ENCODE measurements at places on chromosomes 7 and 10.
A peak's percentile ranks its signal among the peaks of the same experiment; 100 is the strongest.

- no peak for DNase-seq
Measured at GRCh38 chr10:25023278-25023677, 6.9 kb downstream of the THNSL1 start.

- no peak for DNase-seq
Measured at GRCh38 chr7:92723943-92724342, 112.4 kb downstream of the CDK6 start.

- DNase-seq, result no peak
Measured at GRCh38 chr7:142337054-142338001, 79.5 kb upstream of the PRSS58 start.

DNA sequence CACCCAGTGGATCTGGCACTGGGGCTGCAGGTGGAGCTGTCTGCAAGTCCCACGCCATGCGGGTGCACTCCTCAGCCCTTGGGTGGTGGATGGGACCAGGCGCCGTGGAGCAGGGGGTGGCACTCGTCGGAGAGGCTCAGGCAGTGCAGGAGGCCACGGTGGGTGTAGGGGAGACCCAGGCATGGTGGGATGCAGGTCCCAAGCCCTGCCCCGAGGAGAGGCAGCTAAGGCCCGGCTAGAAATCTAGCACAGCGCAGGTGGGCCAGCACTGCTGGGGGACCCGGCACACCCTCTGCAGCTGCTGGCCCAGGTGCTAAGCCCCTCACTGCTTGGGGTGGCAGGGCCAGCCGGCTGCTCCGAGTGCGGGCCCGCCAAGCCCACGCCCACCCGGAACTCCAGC, 25.7 kb downstream of the HTR7 start:
- DNase-seq, result no peak

GRCh38 chr10:14330388-14331061, at the start of gene FRMD4A:
FRMD4A (minus strand) TSS chr10:14330924.
- DNase-seq, result no peak

GRCh38 chr7:110027385-110027784, 1063.5 kb upstream of the LRRN3 start:
- DNase-seq, result no peak

GRCh38 chr7:13091974-13092707, 404.7 kb downstream of the ARL4A start:
- DNase-seq, result no peak

DNA sequence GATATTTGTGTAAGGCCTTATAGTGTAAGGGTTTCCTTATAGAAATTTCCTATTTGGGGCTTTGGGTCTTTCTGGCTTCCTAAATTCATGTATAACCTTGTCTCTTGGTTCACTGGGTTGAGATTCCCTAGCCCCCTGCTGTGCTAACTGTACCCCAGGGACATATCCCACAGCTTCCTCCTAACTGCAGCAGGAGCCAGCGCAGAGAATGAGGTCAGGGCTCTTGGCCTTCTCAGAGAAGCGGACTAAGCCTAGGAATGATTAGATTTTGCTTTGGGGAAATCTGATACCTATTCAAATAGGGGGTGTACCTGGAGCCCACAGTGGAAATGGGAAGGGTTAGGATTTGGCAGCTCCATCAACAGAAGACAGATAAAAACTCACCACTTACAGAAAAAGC, 138.1 kb upstream of the EFCAB10 start:
- no peak for DNase-seq

DNA sequence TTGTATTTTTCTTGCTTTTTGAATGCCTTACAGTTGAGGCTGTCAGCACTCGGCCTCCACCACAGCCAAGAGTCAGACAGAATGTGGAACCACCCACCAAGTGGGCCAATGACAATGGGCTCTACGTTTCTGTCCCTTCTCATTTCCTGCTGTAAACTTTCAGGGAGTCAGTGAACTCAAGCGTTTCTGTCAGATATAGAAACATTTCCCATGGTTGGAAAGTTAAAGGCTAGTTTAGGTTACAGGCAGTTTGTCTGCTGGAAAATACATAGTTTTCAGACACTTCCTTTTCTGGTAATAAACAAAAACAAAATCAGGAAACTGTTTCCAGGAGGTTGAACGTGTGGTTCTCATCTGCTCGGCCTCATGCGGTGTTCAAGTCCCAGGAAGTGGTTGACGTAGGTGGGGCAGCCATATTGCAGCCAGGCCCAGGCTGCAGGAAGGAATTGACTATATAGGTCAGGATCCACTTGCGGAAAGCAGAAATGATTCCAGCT, 245.1 kb downstream of the CAMK1D start:
- DNase-seq, result peak; percentile 47

DNA sequence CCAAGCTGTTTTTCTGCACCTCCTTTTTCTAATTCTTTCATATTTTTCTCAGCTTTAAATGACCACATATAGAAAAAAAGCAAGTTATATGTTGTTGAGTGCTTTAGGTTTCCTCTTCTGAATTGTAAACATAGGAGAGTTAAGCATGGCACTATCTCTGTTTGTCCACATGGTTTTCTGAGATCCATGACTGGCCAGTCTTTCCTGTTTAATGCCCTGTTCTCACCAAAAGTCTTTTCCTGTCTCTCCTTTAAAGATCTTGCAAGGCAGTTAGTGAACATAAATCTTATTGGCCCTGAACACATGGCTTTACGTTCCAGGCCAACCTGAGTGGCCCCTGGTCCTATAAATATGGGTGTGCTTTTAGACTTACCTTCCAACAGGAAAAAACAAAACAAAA, 19.4 kb downstream of the TRPV5 start:
- DNase-seq, result no peak

DNA sequence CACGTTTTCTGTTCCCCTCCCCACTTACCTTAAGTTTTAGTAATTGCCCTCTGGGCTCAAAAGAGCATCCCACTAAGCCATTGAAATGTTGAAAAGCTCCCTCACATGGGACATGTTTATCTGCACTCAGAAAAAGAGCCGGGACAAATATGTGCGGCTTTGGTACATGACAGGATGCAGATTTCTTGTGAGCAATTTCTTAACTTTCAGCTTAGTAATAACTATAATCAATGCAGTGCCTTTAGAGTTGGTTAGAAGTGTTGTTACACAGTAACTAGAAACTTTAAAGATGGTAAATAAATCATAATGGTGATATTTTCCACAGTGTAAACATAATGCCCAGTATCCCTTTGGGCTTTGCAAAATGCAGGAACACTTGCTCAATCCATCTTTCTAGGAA, 89.2 kb downstream of the ZNF365 start:
- no peak for DNase-seq

- DNase-seq, result no peak
Measured at GRCh38 chr10:44047361-44047760, 337.5 kb downstream of the CXCL12 start.

DNA sequence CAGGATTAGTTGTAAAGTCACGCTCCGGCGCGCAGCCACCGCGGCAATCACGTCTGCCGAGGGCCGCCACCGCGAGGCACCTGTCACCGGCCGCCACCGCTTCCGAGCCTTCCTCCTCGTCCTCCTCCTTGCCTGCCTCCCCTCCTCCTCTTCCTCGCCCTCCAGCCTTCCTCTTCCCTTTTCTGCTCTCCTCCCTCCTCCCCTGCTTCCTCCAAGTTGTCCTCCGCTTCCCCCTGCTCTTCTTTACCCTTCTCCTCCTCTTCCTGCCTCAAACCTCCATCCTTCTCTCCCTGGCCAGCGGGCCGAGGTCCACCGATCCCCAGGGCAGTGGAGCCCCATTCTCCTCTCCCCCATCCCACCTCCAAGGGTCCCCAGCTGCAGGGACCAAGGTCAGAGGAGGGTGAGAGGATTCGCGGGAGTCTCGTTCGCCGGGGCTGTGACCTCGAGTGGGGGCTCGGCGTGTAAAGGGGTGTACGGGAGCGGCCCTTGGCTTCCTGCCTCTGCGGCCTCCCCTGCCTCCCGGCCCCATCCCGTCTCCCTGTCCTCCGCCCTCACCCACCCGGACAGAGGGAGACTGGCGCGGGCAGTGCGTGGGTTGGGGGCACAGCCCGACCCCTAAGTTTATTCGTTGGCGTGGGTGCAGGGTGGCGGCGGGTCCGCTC, 89.5 kb upstream of the PAX2 start:
- DNase-seq, result no peak

GRCh38 chr10:92420546-92421275, 129.7 kb downstream of the MARCHF5 start:
- no peak for DNase-seq

GRCh38 chr7:94378356-94378755, 16.3 kb upstream of the COL1A2 start:
- DNase-seq, result no peak

DNA sequence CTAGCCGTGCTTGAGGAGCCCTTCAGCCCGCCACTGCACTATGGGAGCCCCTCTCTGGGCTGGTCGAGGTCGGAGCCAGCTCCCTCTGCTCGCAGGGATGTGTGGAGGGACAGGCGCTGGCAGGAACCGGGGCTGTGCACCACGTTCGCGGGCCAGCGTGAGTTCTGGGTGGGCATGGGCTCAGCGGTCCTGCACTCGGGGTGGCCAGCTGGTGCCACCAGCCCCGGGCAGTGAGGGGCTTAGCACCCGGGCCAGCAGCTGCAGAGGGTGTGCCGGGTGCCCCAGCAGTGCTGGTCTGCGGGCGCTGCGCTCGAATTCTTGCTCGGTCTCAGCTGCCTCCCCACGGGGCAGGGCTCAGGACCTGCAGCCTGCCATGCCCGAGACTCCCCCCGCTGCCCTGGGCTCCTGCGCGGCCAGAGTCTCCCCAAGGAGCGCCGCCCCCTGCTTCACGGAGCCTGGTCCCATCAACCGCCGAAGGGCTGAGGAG, 90.8 kb upstream of the NRG3 start:
- no peak for DNase-seq

DNA sequence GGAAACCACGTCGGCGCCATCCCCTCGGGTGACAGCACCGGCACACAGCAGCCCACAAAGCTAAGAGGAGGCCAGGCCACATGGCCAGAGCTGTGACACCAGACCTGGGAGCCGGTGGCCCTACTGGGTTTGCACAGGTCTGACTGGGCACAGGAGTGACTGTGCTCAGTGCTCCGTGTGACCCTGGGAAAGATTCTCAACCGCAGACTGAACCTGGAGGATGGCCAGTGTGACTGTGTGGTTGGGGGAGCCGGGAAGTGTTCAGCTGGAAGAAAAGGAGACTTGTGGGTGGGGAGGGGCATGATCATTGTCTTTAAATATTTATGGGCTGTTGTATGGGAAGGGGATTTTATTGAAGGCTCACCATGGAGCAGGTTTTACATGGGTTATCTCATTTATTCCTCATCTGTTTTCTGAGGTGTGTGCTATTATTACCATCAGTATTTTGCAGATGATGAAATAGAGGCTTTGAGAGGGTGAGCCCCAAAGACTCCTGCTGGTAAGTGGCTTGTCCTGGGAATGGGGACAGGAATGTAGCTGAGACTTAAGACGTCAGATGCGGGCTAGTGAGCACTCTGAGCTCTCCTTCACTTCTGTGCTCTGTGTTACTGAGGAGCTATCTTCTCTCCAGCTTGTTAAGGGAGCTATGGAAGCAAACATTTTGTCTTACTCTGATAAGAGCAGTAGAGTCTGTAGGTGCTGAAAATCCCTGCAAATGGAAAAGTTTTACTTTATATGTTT, 127.5 kb downstream of the TMEM178B start:
- DNase-seq, result no peak

GRCh38 chr7:24750441-24751055, 6.7 kb downstream of the GSDME start:
- no peak for DNase-seq

GRCh38 chr7:11177793-11178192, 204.1 kb downstream of the PHF14 start:
- DNase-seq, result no peak

DNA sequence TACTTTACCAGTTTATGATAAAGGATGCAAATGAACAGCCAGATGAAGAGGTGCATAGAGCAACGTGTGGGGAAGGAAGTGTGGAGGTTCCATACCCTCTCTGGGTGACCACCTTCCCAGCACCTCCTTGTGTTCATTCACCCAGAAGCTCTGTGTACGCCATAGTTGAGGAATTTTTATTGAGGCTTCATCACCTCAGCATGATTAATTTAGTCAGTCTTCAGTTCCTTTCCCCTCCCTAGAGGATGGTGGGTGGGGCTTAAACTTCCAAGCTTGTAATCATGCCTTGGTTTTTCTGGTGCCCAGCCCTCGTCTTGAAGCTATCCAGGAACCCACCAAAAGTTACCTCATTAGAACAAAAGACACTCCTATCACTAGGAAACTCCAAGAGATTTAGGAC, 162.7 kb downstream of the PLCE1 start:
- no peak for DNase-seq

GRCh38 chr7:137994216-137994615, 7.7 kb downstream of the CREB3L2 start:
- no peak for DNase-seq

DNA sequence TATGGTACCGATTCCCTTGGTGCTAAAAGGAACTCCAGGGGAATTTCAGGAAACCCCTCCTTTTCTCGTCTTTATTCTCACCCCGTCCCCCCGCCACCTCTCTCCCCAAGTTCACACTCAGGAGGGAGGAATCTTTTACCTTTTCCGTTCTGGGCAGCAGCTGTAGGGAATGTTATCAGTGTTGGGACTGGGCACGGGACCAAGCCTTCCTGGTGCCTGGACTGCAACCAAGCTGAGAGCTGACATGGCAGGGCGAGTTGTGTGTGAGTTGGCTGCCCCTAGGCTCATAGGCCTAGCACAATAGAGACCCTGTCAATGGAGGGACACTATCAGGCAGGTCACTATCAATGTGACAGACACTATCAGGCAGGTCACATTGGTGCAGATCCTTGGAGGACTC, 121.4 kb downstream of the TCF7L2 start:
- DNase-seq, result no peak

DNA sequence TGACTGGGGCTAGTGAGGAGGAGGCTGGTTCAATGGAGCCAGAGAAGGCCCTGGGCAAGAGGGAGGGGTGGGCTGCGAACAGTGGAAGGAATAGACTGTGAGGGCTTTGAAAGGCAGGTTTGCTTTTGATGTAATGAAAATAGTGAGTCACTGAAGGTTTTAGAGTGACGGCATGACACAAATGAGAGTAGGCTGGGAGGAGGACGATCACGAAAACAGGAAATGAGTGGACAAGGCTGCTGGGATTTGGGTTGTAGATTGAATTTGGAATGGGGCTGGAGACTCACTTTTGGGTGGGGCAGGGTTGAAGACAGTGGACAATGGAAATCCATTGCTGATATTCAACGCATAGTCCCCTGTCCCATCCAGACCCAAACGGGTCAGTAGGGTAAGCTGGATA, 139.6 kb downstream of the CDH23 start:
- no peak for DNase-seq
